ENCODE measurements at places on chromosomes 6 and 20. TPM values are rescaled to one million over a fixed set of nuclear protein-coding genes. Genes with fewer than 3 reads are reported as not detected.

Gene ZNF335
- total RNA-seq = 16.2 TPM

Gene KCNK5
- not detected for total RNA-seq

Gene BTN2A1
- 10.2 TPM for total RNA-seq

Gene LY6G5C
- total RNA-seq = 0.73 TPM

Gene SNX21
- total RNA-seq = 153 TPM

Gene OOEP
- not detected for total RNA-seq

Gene PRRT1
- total RNA-seq = 0.44 TPM

Gene PDE7B
- 48.1 TPM for total RNA-seq

Gene KIAA1755
- total RNA-seq = 4.1 TPM

Gene RAET1E
- total RNA-seq = 2.2 TPM

Gene EFCAB8
- total RNA-seq = not detected

Gene ELOVL2
- total RNA-seq = under 0.01 TPM

Gene FAM184A
- 0.50 TPM for total RNA-seq

Gene SF3B5
- total RNA-seq = 72.0 TPM

Gene GPLD1
- not detected for total RNA-seq

Gene CCN5
- 25.3 TPM for total RNA-seq

Gene RSPH3
- total RNA-seq = 6.0 TPM

Gene SRSF12
- not detected for total RNA-seq

Gene HLA-DMA
- total RNA-seq = 4.7 TPM

Gene SPATS1
- total RNA-seq = not detected

Gene MDFI
- total RNA-seq = not detected

Gene HLA-C
- 398 TPM for total RNA-seq

Gene GPSM3
- total RNA-seq = 1.3 TPM

Gene VSX1
- not detected for total RNA-seq

Gene LGSN
- not detected for total RNA-seq

Gene ZC2HC1B
- not detected for total RNA-seq

Gene MBOAT1
- 4.8 TPM for total RNA-seq

Gene KIF16B
- 14.9 TPM for total RNA-seq

Gene GUCA1A
- 0.33 TPM for total RNA-seq

Gene TRIM31
- total RNA-seq = not detected

Gene TFAP2D
- not detected for total RNA-seq

Gene TRIM26
- total RNA-seq = 30.8 TPM

Gene LY6G6F
- total RNA-seq = not detected

Gene ZFP57
- total RNA-seq = 0.17 TPM

Gene BMP7
- total RNA-seq = not detected

Gene CST4
- not detected for total RNA-seq

Gene C6orf132
- 0.29 TPM for total RNA-seq

Gene SALL4
- total RNA-seq = 0.15 TPM

Gene CFB
- 24.1 TPM for total RNA-seq

Gene GSTA1
- total RNA-seq = not detected

Gene TREM1
- 0.50 TPM for total RNA-seq

Gene GSTA3
- total RNA-seq = not detected

Measured in smooth muscle cell of trachea (primary cell).